ENCODE measurements at places on chromosomes 11 and 22.

DNA sequence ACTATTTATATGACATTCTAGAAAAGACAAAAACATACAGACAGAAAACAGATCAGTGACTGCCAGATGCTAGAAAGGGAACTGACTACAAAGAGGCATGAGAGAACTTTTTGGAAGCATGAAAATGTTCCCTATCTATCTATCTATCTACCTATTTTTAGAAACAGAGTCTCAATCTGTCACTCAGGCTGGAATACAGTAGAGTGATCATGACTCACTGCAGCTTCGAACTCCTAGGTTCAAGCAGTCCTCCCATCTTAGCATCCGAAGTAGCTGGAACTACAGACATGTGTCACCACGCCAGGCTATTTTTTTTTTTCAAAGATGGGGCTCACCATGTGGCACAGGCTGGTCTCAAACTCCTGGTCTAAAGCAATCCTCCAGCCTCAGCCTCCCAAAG, 6.9 kb downstream of the SBF2 start:
- DNase-seq = no peak

DNA sequence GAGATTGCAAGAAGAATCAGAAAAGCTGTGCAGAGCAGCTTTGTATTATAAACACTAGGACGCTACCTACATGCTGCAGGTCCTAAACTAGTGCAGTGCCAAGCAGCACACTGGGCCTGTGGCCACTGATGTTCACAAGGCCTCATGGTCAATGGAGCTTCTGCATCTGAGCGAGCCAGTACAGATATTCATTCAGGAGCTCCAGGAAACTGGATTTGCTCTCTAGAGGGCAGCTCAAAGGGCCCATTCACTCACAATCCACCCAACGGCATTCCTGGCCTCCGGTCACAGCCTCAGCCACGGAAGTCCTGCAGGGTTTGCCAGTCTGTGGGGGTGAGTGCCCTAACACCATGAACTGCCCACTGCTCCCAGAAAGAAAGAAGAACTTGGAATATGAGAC, 5.8 kb upstream of the TBC1D10A start:
- DNase-seq = no peak

DNA sequence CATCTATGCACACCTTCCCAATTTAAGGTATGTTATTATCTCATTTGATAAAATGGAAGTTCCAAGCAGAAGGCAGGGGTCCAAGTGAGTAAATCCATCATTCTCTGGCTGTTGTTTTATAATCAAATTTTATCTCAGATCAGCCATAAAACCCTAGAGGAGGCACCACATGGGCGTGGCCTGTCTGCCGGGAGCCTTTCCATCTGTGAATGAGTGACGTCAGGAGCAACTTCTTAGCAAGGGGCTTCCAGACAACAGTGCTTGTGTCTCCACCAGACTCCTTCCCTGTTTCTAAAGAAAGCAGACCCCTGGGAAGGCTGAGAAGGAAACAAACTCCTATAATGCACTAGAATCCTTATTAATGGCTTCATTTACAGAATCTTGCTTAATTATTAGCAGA, 13.5 kb downstream of the SEZ6L start:
- no peak for DNase-seq

GRCh38 chr22:28903729-28904128, 20.4 kb downstream of the ZNRF3 start:
- no peak for DNase-seq

- DNase-seq = no peak
These were observed 99.2 kb downstream of the NAT10 start for GRCh38 chr11:34204396-34205279.

GRCh38 chr22:30859714-30860095, 108.9 kb downstream of the MORC2 start:
- no peak for DNase-seq

DNA sequence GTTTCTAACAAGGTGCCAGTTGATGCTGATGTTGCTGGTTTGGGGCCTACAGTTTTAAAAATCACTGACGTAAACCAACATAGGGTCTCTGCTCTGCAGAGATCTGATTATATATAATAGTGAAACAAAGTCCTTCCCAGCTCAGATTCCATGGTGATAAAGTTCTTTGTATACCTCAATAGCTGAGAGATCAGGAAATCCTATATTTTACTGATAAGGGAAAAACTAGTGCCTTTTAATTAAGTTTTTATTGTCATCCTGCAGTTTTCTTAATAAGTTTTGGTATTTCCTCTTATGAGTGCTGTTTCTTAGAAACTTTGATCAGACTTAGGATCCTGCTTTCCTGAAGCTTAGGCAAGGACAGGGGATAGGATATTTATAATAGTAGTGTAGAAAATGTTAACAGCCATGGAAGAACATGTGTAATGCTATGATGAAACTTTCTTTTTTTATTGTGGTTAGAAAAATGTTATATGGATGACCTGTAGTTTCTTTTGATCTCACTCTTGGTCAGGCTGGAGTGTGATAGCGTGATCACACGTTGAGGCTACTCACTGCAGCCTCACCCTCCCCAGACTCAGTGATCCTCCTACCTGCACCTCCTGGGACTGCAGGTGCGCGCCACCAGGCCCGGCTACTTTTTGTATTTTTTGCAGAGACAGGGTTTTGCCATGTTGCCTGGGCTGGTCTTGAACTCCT, 14.1 kb downstream of the CAPRIN1 start:
- DNase-seq = no peak

GRCh38 chr11:66686801-66687750, 9.4 kb upstream of the RBM4B start:
- no peak for DNase-seq

GRCh38 chr11:65016705-65017104, 2.7 kb downstream of the ARL2 start:
- no peak for DNase-seq

DNA sequence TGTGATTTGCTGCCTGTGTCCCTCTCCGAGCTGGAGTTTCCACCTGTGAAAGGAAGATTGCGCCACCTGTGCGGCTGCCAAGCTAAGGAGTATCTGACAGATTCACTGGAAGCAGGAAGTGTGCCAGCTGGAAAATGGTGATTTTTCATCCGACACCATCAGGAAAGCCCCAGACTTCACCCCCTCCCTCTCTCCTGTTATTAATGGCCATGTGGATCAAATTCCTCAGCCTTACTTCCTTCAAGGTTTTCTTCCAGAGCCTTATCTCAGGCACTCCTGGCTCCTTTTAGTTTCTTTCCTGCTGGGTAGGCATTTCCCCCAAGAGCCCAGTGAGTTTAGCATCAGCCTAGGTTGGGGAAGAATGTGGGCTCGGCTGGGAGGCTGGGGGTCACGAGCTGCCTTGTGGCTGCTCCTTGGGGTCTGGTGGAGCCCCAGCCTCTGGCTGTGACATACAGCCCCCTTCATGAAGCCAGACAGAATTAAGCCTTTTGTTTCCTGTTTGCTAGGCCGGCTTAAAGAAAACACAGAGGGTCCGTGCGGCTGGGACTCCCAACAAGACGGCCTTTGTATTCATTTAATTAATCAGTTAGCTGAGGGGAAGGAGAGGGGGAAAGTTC, 37.1 kb downstream of the PKNOX2 start:
- no peak for DNase-seq

DNA sequence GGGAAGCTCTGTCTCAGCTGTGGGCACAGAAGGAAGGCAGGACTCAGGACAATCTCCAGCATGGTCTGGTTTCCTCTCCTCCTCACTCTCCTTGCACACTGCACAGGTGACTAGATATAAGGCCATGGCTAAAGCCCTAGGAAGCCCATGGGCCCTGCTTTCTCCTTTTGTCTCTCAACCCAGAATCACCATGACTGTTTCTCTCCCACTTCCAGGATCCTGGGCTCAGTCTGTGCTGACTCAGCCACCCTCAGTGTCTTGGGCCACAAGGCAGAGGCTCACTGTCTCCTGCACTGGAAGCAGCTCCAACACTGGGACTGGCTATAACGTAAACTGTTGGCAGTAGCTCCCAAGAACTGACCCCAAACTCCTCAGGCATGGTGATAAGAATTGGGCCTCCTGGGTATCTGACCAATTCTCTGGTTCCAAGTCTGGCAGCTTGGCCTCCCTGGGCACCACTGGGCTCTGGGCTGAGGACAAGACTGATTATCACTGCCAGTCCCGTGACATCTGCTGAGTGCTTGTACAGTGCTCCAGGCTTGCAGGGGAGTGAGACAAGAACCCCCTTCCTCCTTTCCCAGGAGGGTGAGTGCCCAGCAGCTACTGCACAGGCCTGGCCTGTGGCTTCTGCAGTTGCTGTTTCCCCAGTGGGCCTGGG, 104.0 kb upstream of the TOP3B start:
- no peak for DNase-seq

- DNase-seq = no peak
These were observed 2.2 kb upstream of the TMEM216 start for GRCh38 chr11:61390161-61390560.

DNA sequence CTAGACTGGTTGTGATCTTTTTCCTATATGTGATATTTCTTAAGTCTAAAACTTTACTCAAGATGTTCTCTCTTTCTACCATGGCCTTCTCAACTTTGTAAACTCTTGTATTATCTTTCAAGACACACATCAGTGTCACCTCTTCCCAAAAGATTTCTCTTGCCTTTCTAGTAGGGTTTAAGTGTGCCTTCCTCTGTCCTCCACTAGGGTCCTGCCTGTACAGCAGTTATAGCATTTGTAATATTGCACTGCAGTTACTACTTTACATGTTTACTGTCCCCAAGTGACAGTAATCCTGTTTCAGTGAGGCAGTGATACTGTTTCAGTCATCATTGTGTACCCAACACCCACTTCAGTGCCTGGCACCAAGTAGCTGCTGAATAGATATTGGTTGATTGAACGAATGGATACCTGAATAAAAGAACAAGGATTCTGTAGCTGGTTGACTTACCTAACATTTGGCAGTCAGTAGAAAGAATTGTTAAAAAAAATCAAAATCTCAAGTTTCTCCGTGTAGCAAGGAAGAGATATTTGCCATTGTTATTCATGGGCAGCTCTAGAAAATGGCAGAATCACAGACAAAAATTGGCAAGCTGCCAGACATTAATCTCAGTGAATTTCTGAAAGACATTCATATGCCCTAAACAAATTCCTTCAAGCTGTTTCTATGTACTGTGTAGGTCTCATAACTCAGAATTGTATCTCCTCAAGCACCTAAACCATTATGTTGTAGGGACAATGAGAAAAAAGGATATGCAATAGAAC, 79.4 kb downstream of the RBMXL2 start:
- no peak for DNase-seq

DNA sequence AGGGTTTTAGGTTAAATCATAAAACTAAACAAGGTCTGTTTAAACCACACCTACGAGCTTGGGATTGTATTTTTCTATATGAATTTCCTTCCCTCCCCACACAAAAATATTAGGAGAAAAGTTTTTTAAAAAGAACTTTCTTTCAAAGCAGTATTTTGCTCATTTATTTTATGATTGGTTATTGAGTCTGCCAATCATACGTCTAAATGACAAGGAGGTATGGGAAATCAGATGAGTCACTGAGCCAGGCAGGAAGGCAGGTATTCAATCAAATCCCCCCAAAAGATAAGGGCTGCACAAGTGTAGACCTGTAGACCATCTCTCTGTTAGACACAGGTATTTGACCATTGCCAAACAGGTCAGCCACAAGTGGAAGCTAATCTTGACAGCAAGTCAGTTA, 440.1 kb upstream of the CCDC90B start:
- DNase-seq = no peak

GRCh38 chr22:21443735-21444421, 23.3 kb upstream of the TMEM191C start:
- no peak for DNase-seq

GRCh38 chr22:37734964-37735451, 38.2 kb downstream of the TRIOBP start:
- peak; percentile 60 for DNase-seq

DNA sequence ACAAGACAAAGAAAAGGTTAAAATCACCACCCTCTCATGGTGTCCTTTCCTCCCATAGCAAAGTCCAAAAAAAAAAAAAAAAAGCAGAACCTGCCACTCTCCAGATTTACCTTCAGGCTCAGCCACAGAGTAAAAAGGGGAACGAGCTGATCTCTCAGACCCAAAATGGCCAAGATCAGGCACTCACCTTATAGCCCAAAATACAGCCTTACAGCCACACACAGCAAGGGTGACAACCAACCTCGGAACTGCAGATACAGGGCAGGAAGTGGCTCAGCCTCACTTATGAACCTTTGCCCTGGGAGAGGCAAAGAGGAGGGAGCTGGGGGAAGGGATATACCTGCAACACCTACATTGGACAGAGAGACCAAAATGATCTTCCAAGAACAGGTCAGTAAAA, 4.5 kb downstream of the FHIP1B start:
- no peak for DNase-seq

GRCh38 chr11:1745701-1746320, 4.6 kb downstream of the IFITM10 start:
- DNase-seq = no peak

DNA sequence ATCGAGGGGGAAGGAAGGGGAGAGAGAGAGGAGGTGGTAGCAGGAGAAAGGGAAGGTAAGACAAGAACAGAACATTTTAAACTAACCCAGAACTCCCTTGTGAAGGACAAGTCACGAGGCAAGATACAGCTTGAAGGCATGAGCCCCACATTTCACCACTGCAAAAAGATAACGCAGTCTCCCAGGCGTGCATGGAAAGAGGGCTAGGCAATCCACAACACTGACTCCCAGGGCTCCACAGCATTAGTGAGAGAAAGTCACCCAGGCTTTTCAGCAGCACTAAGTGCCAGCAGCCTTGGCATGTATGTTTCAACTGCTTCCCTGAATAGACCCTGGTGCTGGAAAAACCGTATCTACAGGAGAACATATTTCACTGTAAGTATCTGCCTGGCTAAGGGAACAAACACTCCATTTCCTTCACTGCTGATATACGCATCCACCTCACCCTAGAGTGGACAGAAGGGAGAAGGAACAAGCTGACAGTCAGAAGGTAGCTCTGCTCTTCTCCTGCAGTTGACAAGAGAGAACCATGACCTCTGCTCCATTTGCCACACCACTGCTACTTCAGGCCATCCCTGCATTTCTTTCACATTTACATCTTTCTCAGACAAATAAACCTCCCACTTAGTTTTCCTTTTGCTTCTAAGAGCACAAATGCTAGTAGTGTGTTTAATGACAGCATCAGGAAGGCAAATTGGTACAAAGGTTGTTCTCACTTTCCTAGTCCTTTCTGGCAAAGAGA, 87.9 kb downstream of the AMBRA1 start:
- DNase-seq = no peak

GRCh38 chr11:24598641-24599040, 101.8 kb downstream of the LUZP2 start:
- no peak for DNase-seq

DNA sequence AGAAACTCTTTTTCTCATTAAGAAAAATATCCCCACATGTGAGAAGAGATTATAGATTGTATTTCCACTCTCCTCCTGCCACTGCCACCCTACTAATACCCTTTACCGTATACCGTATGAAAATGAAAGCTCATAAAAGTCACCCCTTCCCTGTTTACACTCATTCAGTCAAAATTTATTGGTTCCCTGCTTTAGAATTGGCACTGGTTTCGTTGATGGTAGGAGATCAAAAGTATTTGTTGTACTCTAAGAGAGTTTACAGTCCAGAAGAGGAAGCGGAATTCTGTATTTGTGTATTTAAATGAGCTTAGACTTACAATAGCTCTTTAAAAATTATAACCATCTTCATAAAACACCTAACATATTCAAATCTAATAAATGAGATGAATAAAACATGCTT, 68.2 kb downstream of the BBOX1 start:
- no peak for DNase-seq
